ENCODE measurements at places on chromosomes 6 and 20. TPM values are rescaled to one million over a fixed set of nuclear protein-coding genes. Genes with fewer than 3 reads are reported as not detected.

SNAP25 gene
- total RNA-seq = 1.1 TPM

GRCh38 chr20:51760905-51761546, 7.2 kb downstream of the ATP9A start:
- peak; percentile 96 for DNase-seq

- DNase-seq = no peak
Measured at GRCh38 chr6:166194914-166195859, 27.5 kb upstream of the TBXT start.

DNA sequence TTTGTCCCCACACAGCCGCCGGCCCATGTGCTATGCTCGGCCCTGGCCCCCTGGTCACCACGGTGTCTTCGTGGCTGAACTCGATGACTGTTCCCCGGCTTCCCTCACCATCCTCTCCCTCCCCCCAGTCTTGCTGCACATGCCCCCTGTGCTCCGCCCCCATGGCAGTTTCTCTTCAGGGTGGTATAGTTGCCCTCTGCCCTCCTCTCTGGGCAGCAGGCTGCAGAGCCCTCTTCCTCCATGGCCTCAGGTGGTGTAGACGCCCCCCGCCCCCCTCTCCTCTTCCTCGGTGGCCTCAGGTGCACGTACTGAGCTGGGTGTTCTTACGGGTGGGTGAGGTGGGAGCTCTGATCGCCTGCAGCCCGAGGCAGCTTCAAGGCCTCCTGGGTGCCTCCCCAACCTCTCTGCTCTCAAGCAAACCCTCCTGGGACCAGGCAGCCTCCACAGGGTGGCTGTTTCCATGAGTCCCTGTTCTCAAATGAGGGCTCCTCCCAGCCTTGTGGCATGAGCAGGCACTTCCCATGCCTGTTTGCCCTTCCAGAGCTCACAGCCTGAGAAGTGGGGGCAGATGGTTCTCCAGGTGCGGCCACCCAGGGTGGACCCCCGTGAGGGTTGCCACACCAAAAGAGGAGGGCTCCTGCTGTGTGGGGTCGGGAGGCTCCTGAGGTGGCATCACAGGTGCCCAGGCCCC, 24.8 kb downstream of the COL20A1 start:
- no peak for DNase-seq

ABHD16B gene
- not detected for total RNA-seq

MYL9 gene
- 97.5 TPM for total RNA-seq

DNA sequence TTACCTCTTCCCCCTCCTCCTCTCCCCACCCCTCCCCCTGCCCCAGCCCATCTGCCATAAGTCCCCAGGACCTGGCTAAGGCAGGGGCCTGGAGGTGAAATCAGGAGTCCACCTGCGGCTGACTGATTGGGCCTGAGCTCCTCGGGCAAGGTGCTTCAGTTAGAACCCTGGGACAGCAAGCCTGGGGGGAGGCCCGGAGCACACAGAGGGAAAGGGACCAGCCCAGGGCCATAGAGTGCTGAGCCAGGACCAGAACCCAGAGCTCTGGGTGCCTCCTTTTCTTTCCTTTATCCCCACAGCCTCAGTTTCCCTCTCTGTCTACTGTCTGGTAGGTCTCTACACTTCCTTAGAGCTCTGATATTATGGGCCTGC, 35.7 kb upstream of the VEGFA start:
- no peak for DNase-seq

HDGFL1 gene
- not detected for total RNA-seq

USP49 gene
- 1.4 TPM for total RNA-seq

- DNase-seq = no peak
Measured at GRCh38 chr6:160810238-160810637, 108.2 kb downstream of the PLG start.

- DNase-seq = no peak
Measured at GRCh38 chr6:81741689-81742088, 10.8 kb downstream of the TENT5A start.

SNAI1 gene
- total RNA-seq = 0.54 TPM

FOXF2 gene
- total RNA-seq = 2.5 TPM

DNA sequence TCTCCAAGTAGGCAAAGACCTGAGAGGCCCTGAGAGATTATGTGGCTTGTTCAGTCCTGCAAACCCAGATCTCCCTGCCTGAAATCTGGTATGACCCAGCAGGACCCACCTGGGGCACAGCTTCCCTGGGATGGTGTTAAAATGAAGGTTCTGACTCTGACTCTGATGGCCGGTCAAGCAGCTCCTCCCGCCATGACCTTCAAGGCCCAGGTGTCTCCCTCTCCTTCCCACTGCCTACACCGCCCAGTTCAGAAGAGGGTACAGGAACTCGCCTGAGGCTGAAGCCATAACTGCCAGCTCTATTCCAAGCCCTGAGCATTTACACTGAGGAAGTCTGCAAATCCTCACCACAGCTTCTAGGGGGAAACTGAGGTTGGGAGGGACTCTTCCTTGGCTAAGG, 5.9 kb upstream of the CST7 start:
- no peak for DNase-seq

ZNF451 gene
- 48.6 TPM for total RNA-seq

DNA sequence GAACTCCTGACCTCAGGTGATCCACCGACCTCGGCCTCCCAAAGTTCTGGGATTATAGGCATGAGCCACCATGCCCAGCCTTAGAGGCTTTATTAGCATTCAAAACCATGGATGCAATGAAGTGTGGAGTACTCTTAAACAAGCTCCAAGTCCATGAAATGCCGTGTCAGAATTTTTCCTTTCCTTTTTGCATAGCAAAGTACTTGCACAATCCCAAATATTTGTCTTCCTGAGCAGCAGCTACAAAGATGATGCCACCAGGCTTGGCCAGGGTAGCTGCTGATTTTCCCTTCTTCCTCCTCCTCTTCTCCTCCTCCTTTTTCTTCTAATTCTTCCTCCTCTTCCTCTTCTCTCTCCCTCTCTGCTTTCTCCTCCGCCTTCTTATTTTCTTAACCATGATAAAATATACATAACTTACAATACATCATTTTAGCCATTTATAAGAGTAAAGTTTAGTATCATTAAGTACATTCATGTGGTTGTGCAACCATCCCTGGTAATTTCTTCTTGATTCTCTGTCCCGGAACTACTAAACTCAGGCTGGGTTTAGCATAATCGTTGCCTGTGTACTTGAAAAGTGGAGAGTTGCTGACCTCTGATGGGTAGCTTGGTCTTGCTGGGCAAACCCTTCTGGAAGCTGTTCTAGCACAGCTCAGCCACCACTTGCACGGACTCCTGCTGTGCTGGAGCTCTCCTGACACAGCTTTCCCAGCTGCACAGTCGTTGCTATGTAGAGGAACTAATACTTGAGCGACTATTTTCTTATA, 20.3 kb downstream of the MUCL3 start:
- DNase-seq = peak; percentile 23

HMGCLL1 gene
- not detected for total RNA-seq

- no peak for DNase-seq
Measured at GRCh38 chr20:4791121-4791520, 69.4 kb downstream of the PRND start.

- no peak for DNase-seq
Measured at GRCh38 chr20:2349801-2350200, 30.9 kb upstream of the TGM6 start.

DNA sequence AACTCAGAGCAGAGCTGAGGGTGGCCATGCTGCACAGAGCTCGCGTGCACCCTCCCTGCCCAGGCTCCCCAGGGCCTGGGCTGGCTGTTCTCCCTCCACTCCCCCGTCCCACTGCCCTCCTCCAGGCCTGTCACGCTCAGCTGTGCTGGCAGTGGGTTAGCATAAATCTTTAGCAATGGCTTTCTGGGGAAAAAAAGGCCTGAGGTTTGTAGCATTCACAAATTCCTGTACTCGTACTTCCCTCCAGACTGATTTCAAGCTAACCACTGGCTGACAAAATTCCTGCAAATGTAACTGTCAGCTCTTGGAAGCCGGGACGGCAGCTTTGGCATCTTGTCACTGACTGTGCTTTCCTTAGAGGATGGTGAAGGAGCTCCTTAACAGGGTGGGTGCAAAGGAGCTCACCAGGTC, 22.3 kb upstream of the SMOC2 start:
- DNase-seq = no peak

ABRACL gene
- 42.8 TPM for total RNA-seq

- peak; percentile 45 for DNase-seq
Measured at GRCh38 chr6:135722190-135722589, 129.3 kb upstream of the PDE7B start.

DNAJC5 gene
- 45.2 TPM for total RNA-seq

DNA sequence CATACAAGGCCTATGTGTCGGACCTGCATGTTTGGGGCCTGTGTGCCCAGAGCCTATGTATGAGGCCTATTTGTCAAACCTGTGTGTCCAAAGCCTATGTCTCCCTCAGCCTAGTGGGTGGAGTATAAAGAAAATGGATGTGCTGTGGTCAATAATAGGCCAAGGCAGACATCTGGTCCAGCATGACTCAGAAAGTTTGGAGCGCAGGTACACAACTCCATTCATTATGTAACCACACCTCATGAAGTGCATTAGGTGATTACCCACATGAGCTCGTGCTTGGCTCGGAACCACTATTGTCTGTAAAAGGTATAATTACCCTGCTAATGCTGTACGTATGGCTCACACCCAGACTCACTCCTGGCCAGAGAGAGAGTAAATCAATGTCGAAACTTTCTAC, 302.4 kb upstream of the POU3F2 start:
- DNase-seq = no peak

- peak; percentile 80 for DNase-seq
Measured at GRCh38 chr20:40506537-40506939, 182.5 kb downstream of the MAFB start.

- DNase-seq = no peak
Measured at GRCh38 chr6:116389357-116389756, 18.6 kb downstream of the DSE start.

PSMA7 gene
- 487 TPM for total RNA-seq

FAM162B gene
- total RNA-seq = 3.2 TPM

DNA sequence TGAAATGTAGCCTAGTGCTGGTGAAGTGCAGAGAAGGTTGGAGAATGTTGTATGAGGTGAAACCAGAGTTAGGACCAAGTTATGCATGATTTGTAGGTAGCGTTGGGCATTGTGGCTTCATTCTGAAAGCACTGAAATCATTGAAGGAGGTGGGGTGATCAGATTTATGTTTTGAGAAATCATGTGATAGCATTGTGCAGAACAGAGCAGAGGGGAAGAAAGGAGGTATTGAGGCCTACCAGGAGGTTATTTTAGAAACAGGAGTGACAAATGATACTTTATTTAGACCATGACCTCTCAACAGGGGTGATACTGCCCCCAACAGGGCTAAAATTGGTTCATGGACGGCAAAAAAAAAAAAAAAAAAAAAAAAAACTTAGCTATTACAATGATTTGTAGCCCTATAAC, 15.6 kb upstream of the HMGN3 start:
- DNase-seq = no peak

- DNase-seq = no peak
Measured at GRCh38 chr20:4299773-4300172, 284.4 kb upstream of the RNF24 start.

HLA-DQA2 gene
- not detected for total RNA-seq

DNA sequence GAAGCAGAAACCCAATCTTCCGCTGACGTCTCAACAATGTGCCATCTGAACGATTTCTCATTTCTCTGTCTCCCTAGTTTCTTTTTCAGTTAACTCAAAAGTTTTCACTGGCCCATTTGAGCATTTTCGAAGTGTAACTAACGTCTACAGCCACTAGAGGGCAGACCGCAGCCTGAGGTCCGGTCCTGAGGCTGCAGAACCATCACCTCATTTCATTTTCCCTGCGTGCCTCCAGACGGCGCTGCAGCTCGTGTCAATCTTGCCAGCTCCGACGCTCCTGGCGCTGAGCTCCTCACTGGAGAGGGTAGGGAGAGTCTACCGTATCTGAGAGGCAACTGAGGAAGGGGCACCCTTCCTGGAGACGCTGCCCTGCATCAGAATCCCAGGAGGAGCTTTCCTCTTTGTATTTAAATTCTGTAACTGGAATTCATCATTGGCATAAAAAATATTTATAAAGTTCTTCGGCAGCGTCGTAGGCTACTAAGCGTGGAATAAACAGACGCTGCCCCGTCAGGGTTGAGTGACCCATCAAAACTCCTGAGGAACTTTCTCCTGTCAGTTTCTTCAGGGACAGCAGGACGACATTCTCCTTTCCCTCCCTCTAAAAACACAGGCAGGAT, 28.5 kb upstream of the DTNBP1 start:
- peak; percentile 87 for DNase-seq

GRCh38 chr6:2396846-2397630, 151.6 kb upstream of the GMDS start:
- peak; percentile 85 for DNase-seq

DNA sequence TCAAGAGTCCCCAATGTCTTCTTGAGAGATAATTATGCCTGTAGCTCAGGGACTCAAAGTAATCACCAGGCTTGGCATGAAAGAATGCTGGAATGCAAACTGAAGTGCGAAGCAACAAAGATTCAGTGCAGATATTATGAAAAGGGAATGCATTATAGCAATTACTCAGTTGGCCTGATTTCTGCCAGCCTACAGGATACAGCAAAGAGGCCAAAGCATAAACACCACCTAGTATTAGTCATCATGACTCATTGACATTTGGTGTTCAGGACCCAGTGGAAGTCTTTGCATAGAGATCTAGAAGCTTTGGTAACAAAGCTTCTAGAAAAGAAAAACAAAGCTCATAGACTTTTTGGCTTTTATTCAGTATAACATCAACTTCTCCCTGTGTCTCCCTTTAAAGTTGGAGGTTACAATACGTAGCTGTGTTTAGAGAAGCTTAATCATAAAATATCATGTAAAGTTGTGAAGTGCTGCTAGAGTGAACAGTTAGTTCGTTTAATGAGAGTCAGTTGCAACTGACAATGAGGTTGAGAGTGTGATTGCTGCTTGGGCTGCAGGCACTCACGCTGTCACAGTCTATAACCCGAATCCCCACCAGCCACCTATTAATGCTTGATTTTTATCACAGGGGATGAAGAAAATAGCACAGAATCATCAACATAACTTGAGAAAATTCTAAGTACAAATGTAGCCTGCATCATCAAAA, 932.7 kb downstream of the TFAP2A start:
- peak; percentile 96 for DNase-seq

DNA sequence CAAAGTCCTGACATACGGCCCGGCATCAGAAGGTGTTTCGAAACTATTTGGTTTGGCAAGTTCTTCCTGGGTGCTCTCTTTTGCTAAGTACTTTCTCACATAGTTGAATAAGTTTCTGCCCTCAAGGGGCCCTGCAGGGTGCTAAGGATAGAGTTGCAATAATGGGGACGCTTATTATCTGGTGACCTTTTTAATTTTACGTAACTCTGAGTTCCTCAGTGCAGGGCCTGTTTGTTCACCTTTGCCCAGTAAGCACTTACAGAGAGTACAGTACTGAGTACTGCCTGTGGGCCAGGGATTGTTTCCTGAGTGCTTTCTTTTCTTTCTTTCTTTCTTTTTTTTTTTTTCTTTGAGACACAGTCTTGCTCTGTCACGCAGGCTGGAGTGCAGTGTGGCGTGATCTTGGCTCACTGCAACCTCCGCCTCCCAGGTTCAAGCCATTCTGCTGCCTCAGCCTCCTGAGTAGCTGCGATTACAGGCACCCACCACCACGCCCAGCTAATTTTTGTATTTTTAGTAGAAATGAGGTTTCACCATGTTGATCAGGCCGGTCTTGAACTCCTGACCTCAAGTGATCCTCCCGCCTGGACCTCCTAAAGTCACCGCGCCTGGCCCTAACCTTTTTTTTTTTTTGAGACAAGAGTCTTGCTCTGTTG, 4.5 kb upstream of the PXMP4 start:
- no peak for DNase-seq

GRCh38 chr6:152272486-152272885, 364.7 kb downstream of the SYNE1 start:
- no peak for DNase-seq

ISM1 gene
- not detected for total RNA-seq

- DNase-seq = peak; percentile 3
Measured at GRCh38 chr20:21702553-21703470, 2.7 kb upstream of the PAX1 start.
